K562 (cell line): ENCODE measurements at places on chromosomes 7 and 10. TPM values are rescaled to one million over a fixed set of nuclear protein-coding genes. Genes with fewer than 3 reads are reported as not detected.

CELF2 gene
- polyA plus RNA-seq, result 8.8 and 9.9 TPM in 2 replicates

FZD1 gene
- polyA plus RNA-seq, result 2.7 and 3.0 TPM in 2 replicates

DNA sequence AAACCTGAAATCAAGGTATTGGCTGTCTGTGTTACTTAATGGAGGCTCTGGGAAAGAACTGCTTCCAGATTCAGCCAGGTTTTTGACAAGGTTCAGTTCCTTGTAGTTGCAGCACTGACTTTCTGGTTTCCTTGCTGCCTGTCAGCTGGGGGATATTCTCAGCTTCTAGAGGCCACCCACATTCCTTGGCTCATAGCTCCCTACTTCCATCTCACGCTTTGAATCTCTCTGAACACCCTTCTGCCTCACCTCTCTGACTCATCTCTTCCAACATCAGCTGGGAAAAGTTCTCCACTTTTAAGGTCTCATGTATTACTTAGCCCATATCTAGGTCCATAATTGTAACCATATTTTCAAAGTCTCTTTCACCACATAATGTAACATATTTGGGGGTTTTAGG, 22.9 kb upstream of the GPR22 start:
- no peak overlapping the region for H3K27ac ChIP-seq
- H3K4me3 ChIP-seq, result no peak overlapping the region
- H3K36me3 ChIP-seq, result 0 out of 3 replicates have a peak, but pooled peaks cover 2% of the 10 kb centered on the region
- no peaks in the 10 kb centered on the region for H3K27me3 ChIP-seq
- no peak for DNase-seq

DNA sequence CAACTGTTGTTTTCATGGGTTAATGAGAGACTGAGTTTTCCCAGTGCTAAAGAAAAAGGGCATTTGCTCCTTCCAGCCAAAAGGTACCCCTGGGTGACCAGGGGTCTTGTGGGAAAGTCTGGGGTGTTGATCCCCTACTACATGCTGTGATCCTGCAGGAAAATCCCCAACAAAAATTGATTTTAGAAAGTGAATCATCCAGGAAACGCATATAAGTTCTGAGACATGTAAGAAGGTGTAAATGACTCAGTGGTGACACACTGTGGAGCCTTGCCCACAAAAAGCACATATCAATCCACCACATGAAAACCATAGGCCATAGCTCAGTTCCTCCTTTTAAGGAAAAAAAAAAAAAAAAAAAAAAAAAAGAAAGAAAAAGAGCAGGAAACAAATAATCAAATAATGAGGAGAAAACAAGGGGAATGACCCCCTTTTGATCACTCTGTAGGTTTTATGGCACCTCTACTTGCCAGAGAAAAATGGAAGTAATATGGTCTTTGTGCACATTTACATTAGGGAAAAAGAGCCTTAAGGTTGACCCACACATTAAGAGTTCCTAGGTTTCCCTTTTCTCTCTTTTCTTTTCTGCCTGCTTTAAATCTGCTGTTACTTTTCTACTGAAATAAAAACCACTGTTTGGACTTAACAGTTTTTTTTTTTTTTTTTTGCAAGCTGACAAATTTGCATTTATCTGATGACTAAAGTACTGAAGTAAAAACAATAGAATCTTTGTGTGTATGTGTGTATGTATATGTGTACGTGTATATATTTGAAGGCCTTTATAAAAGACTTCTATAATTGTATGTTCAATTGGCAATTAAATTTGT, 386.0 kb downstream of the KIF20B start:
- no peak for DNase-seq
- H3K4me1 ChIP-seq, result no peaks in the 10 kb centered on the region
- H3K27ac ChIP-seq, result no peak overlapping the region
- H3K27me3 ChIP-seq, result no peaks in the 10 kb centered on the region
- no peak overlapping the region for H3K4me3 ChIP-seq

DNA sequence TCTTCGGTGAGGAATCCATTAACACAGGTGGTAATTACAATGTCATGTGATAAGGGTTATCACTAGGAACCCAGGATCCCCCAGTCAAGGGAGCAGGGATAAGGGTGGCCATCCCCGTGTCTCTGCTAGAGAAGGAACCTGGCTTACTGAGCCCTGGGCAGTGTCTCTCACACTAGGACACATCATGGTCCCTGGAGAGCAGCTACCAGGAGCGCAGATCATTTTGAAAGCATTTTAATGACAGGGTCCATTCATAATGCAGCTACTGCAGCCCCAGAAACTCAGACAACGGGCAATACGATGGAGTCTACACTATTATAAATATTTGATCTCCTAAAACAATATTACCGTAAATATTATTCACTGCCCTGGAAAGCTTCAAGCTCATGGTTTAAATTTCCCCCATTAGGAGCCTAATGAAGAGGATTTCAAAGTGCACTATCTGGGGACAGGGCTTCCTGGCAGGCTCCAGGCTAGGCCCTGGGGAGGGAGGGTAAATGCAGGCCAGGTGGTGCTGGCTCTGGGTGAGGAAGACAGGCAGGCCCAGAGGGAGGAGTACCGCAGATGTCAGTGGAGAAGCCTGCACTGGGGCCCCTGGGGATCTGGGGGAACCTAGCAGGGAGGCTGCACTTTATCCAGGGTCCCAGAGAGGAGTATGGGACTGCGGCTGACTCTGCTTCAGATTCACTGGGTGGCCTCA, 52.6 kb upstream of the LOXL4 start:
- no peaks in the 10 kb centered on the region for H3K36me3 ChIP-seq
- no peak overlapping the region for H3K4me3 ChIP-seq

SEMA3A gene
- 0.53 and 1.1 TPM in 2 replicates for polyA plus RNA-seq

GRCh38 chr10:102267748-102268147, 22.4 kb downstream of the GBF1 start:
- H3K27ac ChIP-seq, result no peak overlapping the region
- H3K27me3 ChIP-seq, result no peaks in the 10 kb centered on the region
- H3K4me1 ChIP-seq, result no peaks in the 10 kb centered on the region
- H3K36me3 ChIP-seq, result peaks cover 30% of the 10 kb centered on the region
- no peak overlapping the region for H3K4me3 ChIP-seq

GRCh38 chr10:122147663-122148062, 123.4 kb upstream of the BTBD16 start:
- no peaks in the 10 kb centered on the region for H3K36me3 ChIP-seq
- DNase-seq, result no peak
- no peak overlapping the region for H3K4me3 ChIP-seq
- H3K4me1 ChIP-seq, result no peaks in the 10 kb centered on the region

- H3K27me3 ChIP-seq, result no peaks in the 10 kb centered on the region
- H3K36me3 ChIP-seq, result peaks cover 16% of the 10 kb centered on the region; the same call in 2 of the 3 replicates
- H3K4me1 ChIP-seq, result no peaks in the 10 kb centered on the region; the same call in 1 of the 2 replicates
These were observed 15.3 kb downstream of the SLC25A13 start for GRCh38 chr7:96306385-96307125.

DNA sequence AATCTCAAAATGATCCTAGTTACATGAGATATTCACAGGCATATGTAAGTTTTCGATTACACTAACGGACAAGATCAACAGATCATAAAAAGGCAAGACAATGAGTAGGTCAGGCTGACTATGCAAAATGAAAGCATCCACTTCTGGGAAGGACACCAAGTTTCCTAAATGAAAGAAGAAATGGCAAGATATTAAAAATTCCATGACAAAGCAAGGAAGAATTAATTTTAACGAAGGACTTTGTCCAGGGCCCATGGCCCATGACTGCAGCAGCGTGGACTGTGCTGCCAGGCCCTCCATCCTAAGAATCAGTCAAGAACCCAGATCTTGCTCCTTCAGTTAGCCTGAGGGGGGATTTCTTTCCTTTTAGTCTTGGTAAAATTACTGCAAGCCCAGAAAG, 182.4 kb upstream of the FRMD4A start:
- no peaks in the 10 kb centered on the region for H3K36me3 ChIP-seq
- no peak for DNase-seq
- H3K4me3 ChIP-seq, result no peak overlapping the region
- H3K4me1 ChIP-seq, result no peaks in the 10 kb centered on the region
- no peak overlapping the region for H3K27ac ChIP-seq

GRCh38 chr10:96507044-96507443, 6.7 kb downstream of the TLL2 start:
- H3K4me3 ChIP-seq, result no peak overlapping the region
- H3K27ac ChIP-seq, result no peak overlapping the region
- no peaks in the 10 kb centered on the region for H3K36me3 ChIP-seq
- DNase-seq, result no peak

DNA sequence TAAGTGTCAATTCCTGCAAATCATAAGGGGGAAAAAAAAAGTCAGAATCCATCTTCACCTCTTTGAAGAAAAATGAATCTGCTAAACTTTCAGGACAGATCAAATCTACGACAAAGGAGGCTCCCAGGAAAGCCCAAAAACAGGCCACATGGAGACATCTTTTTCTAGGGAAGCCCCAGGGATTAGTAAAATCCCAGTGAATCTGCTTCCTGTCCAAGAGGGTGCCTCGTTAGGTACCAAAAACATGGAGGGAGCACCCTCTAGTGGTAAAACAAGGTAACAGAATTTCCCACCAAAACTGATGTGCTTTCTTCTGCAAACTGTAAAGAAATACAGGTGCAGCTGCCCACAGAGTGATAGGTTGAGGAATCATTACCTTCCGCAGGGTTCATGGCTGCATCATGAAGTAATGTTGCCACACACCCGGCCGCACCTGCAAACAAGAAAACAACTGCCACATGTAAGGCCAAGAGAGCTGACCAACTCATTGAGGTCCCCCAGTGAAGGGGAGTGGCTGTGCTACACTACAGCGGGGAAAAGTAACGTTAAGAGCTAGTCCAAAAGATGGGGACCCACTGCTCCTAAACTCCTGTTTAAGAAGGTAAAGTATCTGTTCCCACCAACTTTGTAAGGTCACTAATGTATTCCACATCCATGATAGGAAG, 7.9 kb downstream of the SLC25A28 start:
- no peak overlapping the region for H3K27ac ChIP-seq
- peaks cover 52% of the 10 kb centered on the region; the same call in 2 of the 3 replicates for H3K36me3 ChIP-seq
- H3K27me3 ChIP-seq, result no peaks in the 10 kb centered on the region
- peak; percentile 55 for DNase-seq
- H3K4me1 ChIP-seq, result no peaks in the 10 kb centered on the region; the same call in 1 of the 2 replicates

- DNase-seq, result peak; percentile 12
- H3K36me3 ChIP-seq, result no peaks in the 10 kb centered on the region
- H3K27ac ChIP-seq, result no peak overlapping the region
- no peak overlapping the region for H3K4me3 ChIP-seq
- H3K4me1 ChIP-seq, result peaks cover 14% of the 10 kb centered on the region
- peaks cover 11% of the 10 kb centered on the region; the same call in 2 of the 3 replicates for H3K27me3 ChIP-seq
These were observed 1.7 kb upstream of the NEURL1 start for GRCh38 chr10:103491729-103492364.

DNA sequence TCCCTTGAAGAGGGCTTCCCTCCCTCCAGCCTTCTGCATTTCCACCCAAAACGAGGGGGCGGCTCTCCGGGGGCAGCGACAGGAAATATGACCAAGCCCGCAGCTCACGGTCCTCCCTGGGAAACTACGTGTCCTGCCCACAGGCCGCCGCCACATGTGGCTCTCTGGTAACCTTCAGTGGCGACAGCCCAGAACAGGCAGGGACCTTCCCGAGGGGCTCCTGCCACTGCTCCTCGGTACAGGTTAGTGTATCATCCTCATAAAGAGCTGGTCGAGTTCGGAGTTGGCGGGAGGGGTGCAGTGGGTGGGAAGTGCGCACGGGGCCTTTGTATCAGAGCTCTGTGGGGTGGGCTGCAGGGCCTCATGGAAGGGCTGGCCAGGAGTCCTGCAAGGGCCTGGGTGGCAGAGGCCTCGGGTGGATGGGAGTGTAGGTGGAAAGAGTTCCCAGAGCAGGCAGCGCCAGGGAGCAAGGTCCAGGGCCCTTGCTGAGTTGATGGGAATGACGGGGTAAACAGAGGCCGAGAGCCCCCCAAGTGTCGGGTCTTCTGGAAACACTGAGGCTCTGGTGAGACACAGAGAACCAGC, 66.0 kb downstream of the TCERG1L start:
- H3K27me3 ChIP-seq, result peaks cover 23% of the 10 kb centered on the region
- H3K4me1 ChIP-seq, result no peaks in the 10 kb centered on the region
- H3K36me3 ChIP-seq, result no peaks in the 10 kb centered on the region
- no peak overlapping the region for H3K27ac ChIP-seq
- no peak overlapping the region for H3K4me3 ChIP-seq

NUPR2 gene
- polyA plus RNA-seq, result not detected in 2 replicates

DNA sequence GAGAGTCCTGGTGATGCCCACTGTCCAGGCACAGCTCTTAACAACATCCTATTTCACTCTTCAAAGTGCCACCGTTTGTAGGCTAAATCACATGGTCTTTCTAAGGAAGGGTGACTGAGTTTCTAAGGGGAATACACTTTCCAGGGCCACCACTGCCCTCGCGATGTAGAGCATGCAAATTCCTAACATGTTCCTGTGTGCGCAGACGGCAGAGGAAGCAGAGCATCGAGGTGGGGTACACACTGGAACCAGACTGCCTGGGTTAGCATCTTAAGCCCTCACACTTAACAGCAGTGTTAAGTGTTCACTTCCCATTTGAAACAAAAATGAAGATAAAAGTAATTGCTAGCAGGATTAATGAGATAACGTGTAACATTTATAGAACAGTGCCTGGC, 3.0 kb downstream of the VOPP1 start:
- DNase-seq, result no peak
- H3K4me3 ChIP-seq, result no peak overlapping the region
- peaks cover 15% of the 10 kb centered on the region for H3K4me1 ChIP-seq
- no peaks in the 10 kb centered on the region for H3K27me3 ChIP-seq
- no peak overlapping the region for H3K27ac ChIP-seq
- no peaks in the 10 kb centered on the region for H3K36me3 ChIP-seq

DNA sequence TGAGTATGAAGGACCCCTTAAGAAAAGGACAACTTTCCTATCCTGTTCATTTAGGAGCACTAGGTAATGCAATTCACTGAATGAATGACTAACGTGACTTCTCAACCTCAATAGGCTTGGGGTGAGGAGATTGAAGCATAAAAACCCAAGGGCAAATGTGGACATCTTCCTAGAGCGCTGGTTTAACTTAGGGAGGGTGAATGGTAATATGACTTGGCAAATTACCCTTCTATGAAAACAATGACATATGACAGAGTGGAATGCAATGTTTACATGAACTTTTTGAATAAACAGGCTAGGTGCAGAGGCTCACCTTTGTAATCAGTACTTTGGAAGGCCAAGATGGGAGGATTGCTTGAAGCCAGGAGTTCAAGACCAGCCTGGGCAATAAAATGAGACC, 83.9 kb upstream of the ANK3 start:
- no peak overlapping the region for H3K4me3 ChIP-seq
- DNase-seq, result no peak
- no peaks in the 10 kb centered on the region for H3K36me3 ChIP-seq
- no peaks in the 10 kb centered on the region for H3K27me3 ChIP-seq
- H3K4me1 ChIP-seq, result no peaks in the 10 kb centered on the region

GRCh38 chr7:122327969-122328368, 23.4 kb upstream of the FEZF1 start:
- no peak for DNase-seq
- no peak overlapping the region for H3K4me3 ChIP-seq
- no peaks in the 10 kb centered on the region for H3K4me1 ChIP-seq
- no peaks in the 10 kb centered on the region for H3K36me3 ChIP-seq

LHFPL3 gene
- not detected in 2 replicates for polyA plus RNA-seq

- no peaks in the 10 kb centered on the region for H3K27me3 ChIP-seq
- no peaks in the 10 kb centered on the region for H3K4me1 ChIP-seq
- H3K4me3 ChIP-seq, result no peak overlapping the region
- no peak for DNase-seq
- H3K36me3 ChIP-seq, result peaks cover 94% of the 10 kb centered on the region
These were observed 31.1 kb downstream of the ZC3HAV1 start for GRCh38 chr7:139078399-139078798.

- no peak overlapping the region for H3K4me3 ChIP-seq
- no peaks in the 10 kb centered on the region for H3K36me3 ChIP-seq
- no peak for DNase-seq
- no peaks in the 10 kb centered on the region for H3K27me3 ChIP-seq
- H3K4me1 ChIP-seq, result no peaks in the 10 kb centered on the region
These were observed 264.4 kb upstream of the GALNT17 start for GRCh38 chr7:70867513-70867912.

PLAC9 gene
- not detected in 2 replicates for polyA plus RNA-seq

- no peaks in the 10 kb centered on the region for H3K36me3 ChIP-seq
- peak; percentile 80 for DNase-seq
- no peak overlapping the region for H3K27ac ChIP-seq
These were observed 30.7 kb upstream of the ANTXRL start for GRCh38 chr10:46255801-46256747.

KNDC1 gene
- 0.07 TPM in 1 of 2 replicates, not detected in the other for polyA plus RNA-seq
